ENCODE measurements at places on chromosomes 7 and 10. TPM values are rescaled to one million over a fixed set of nuclear protein-coding genes. Genes with fewer than 3 reads are reported as not detected.

Gene AKR1D1
- total RNA-seq = not detected

Gene AKR1C8
- total RNA-seq = not detected

Gene CSGALNACT2
- total RNA-seq = 8.1 TPM

Gene TRUB1
- total RNA-seq = 19.8 TPM

Gene PNLIPRP3
- total RNA-seq = not detected

Gene ABCB1
- 0.26 TPM for total RNA-seq

Gene CACNB2
- not detected for total RNA-seq

Gene TBRG4
- total RNA-seq = 49.8 TPM

Gene ARHGEF35
- total RNA-seq = under 0.01 TPM

Gene AZGP1
- total RNA-seq = not detected

Gene SHOC2
- total RNA-seq = 51.8 TPM

Gene EMX2
- not detected for total RNA-seq

Gene LEP
- not detected for total RNA-seq

Gene SMO
- total RNA-seq = 1.5 TPM

Gene FAM24A
- total RNA-seq = not detected

Gene BNIP3
- 50.8 TPM for total RNA-seq

Gene EVX1
- not detected for total RNA-seq

Gene PHKG1
- 0.52 TPM for total RNA-seq

Gene TMEM209
- total RNA-seq = 7.2 TPM

Gene CASP7
- total RNA-seq = 43.8 TPM

Gene CPXM2
- total RNA-seq = not detected

Gene LIPF
- total RNA-seq = not detected

Gene MMRN2
- 93.6 TPM for total RNA-seq

Gene NCF1
- not detected for total RNA-seq

Gene GBX1
- not detected for total RNA-seq

Gene BTBD16
- total RNA-seq = not detected

Gene GIMAP2
- 33.9 TPM for total RNA-seq

Gene ESYT2
- total RNA-seq = 48.4 TPM

Gene CCZ1B
- total RNA-seq = 60.1 TPM

Gene NAT16
- total RNA-seq = not detected

Gene TSPAN12
- 128 TPM for total RNA-seq

Gene GHITM
- 190 TPM for total RNA-seq

Gene VSTM2A
- total RNA-seq = not detected

Gene CHAT
- total RNA-seq = not detected

Gene NKX2-3
- total RNA-seq = not detected

Gene VWA2
- not detected for total RNA-seq

Gene MICU1
- 43.1 TPM for total RNA-seq

Gene MUC3A
- total RNA-seq = under 0.01 TPM

Gene TMEM176A
- not detected for total RNA-seq

Gene CUZD1
- 0.17 TPM for total RNA-seq

Gene TMEM225B
- total RNA-seq = not detected

Gene CABCOCO1
- total RNA-seq = 0.11 TPM

Gene TMEM270
- total RNA-seq = not detected

Gene KLF14
- total RNA-seq = not detected

Gene EFCAB10
- not detected for total RNA-seq

Gene TEX47
- not detected for total RNA-seq

Gene MLXIPL
- not detected for total RNA-seq

Measured in dermis lymphatic vessel endothelial cell (primary cell).